ENCODE measurements at places on chromosomes 11 and 22.

DNA sequence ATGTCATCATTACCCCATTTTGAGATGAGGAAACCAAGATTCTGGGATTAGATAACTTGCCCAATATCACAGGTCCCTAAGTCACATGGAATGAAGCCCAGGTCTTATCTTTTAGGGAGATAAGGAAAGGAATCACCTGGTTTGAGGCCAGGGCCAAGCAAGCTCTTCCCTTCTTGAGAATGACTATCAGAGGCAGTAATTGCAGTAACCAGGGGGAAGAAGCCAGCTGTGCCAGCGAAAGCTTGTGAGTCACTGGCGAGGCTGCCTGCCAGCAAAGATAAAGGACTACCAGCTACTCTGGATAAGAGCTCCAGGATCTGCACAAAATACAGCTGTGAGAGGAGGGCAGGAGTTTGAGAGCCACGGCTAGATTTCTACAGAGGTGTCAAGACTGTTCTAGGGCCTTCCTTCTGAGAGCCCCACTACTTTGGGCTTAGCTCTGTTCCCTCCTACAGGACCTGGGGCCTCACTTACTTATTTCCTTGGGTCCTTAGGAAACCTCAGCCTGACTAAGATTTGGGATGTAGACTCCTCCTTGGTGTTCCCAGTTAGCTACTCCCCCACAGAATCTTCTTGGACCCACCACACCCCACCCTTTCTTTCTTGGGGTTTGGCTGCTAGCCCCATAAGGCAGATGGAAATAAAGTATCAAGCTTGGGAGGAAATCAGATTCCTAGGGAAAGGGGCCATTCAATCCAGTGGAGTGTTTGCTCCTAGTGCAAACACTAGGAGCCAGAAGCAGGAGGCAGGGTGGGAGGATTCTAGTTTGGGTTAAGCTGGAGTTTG, 9.7 kb upstream of the CCKBR start:
- no peak for DNase-seq

- DNase-seq: no peak
Measured at GRCh38 chr11:22920939-22921565, 60.8 kb upstream of the CCDC179 start.

- no peak for DNase-seq
Measured at GRCh38 chr11:50080256-50080655, 47.6 kb downstream of the OR4C45 start.

DNA sequence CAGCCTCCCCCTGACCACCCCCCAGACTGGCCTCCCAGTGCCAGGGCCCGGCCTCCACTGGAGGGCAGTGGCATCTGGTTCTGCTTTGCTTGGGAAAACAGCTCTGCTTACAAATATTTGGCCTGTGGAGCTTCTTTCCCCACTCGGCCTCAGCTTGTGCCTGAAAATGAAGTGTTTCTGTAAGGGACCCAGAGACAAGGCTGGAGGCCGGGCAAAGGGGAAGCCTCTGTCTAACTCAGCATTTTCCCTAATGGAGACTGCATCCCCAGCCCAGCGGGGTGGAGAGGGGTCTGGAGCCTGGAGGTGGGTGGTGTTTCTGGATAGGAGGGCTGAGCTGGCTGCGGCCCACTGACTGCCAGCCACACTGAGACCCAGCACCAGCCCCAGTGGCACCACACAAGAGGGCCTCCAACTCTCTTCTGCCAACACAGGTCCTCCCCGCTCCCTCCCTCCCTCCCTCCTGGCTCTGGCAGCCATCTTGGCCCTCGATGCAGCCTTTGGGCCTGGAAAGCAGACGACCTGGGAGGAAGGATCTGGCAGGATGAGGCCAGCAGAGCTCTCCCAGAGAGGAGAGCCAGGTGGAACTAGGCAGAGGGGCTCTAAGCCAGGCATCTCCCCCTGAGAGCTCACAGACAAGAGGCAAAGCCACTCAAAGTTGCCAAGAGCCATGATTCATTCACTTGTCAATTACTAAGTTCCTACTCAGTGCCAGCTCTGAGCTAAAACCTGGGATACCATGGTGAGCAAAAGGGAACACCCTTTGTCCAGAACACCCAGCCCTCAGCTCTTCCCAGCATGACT, 77.1 kb upstream of the CD82 start:
- DNase-seq: no peak

DNA sequence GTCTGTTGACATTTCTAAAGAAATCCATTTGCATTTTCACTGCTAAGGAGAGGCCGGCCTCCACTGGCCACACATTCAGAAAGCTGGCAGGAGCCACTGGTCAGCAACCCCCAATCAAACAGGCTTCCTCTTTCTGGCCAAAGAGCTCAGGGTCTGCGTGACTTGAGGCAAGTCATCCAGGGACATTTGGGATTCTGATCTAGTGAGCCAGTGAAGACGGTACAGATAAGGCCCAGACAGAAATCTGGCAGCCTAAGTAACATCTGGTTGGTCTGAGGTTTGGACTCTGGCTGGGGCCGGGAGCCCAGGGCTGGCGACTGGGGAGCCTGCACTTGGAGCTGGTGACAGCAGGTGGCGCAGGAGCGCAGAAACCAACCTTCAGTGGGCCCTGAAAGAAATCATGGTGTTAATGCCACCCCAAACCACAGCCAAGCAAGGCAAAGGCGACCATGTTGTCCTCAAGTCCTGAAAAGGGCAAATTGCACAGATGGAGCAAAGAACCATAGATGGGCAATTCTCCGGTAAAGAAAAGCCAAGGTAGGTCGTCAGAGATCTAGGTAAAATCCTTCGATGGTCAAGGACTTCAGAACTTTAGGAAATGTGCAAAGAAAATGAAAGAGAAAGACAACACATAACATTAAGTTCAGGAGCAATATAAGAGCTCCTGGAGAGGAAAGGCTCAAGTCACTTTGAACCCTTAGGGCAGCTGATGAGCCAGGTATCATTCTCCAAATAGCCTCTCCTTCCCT, 99.4 kb upstream of the BLID start:
- DNase-seq: no peak

All from CD8-positive, alpha-beta memory T cell (primary cell).